ENCODE measurements at places on chromosomes 2 and 18. TPM values are rescaled to one million over a fixed set of nuclear protein-coding genes. Genes with fewer than 3 reads are reported as not detected.

The HSBP1L1 gene
- not detected for total RNA-seq

The FSIP2 gene
- total RNA-seq = 3.8 TPM

The C2orf81 gene
- total RNA-seq = 4.6 TPM

The AFF3 gene
- total RNA-seq = 5.9 TPM

The ZNF407 gene
- 10.4 TPM for total RNA-seq

The HES6 gene
- 76.3 TPM for total RNA-seq

The DLGAP1 gene
- 59.5 TPM for total RNA-seq

The CYRIA gene
- 3.9 TPM for total RNA-seq

GRCh38 chr2:63735263-63735662 lies 106.4 kb upstream of the UGP2 start:
- no peak overlapping the region for H3K27ac ChIP-seq
- H3K27me3 ChIP-seq = no peaks in the 10 kb centered on the region
- H3K4me3 ChIP-seq = no peak overlapping the region
- no peak for DNase-seq

GRCh38 chr2:148540022-148540421 lies 104.5 kb upstream of the EPC2 start:
- no peak for DNase-seq
- H3K4me1 ChIP-seq = no peaks in the 10 kb centered on the region
- no peak overlapping the region for H3K4me3 ChIP-seq
- H3K36me3 ChIP-seq = no peaks in the 10 kb centered on the region

DNA sequence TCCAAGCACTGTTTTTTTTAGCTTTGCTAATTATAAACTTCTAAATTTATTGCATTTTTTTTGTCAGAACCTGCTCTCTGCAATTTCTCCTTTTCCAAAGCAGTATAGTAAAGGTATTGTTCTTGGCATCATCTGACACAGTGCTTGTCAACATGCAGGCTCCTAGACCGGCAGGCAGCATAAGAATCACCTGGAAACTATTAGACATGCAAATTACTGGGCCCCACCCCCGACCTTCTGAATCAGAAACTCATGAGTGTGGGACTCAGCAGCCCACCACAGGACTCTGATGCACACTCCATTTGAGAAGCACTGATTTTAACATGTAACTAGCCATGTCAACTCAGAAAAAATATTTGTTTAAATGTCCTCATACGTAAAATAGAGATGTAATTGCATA lies 551.1 kb upstream of the CELF4 start:
- no peaks in the 10 kb centered on the region for H3K4me1 ChIP-seq
- H3K36me3 ChIP-seq = no peaks in the 10 kb centered on the region
- H3K4me3 ChIP-seq = no peak overlapping the region

DNA sequence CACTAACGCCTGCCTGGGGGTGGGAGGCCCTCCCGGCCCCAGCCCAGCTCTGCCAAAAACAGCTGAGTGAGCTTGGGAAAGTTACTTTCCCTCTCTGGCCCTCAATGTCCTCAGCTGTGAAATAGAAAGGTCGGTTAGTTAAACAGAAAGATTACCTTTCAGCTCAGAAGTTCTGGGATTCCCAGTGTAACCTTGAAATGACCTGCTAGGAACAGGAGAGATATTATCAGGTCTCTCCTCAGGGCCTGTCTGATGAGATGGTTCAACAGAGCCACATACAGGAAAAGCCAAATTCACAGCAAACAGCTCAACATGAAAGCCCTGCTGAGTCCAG lies 68.8 kb downstream of the LBH start:
- no peak for DNase-seq
- no peaks in the 10 kb centered on the region for H3K27me3 ChIP-seq
- H3K36me3 ChIP-seq = no peaks in the 10 kb centered on the region
- no peak overlapping the region for H3K4me3 ChIP-seq

DNA sequence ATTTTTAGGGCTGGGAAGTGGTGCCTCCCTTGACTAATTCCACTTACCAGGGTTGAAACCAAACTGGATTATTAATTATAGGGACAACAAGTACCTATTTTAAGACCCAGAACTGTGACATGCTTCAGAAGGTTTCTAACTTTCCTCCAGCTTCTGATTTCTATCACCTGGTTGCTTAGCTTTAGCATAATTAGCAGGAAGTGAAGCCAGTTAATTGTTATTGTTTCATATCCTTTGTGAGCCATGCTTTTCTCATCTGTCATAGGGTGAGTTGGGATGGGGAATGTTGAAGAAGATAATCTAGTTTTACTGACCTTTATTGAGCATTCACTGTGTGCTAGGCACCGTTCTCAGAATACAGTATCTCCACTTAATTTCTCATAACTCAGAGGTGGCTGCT lies 3.2 kb downstream of the YPEL5 start:
- H3K4me1 ChIP-seq = peaks cover 33% of the 10 kb centered on the region
- no peaks in the 10 kb centered on the region for H3K36me3 ChIP-seq
- peak overlapping the region; percentile 55 for H3K4me3 ChIP-seq
- H3K27me3 ChIP-seq = peaks cover 8% of the 10 kb centered on the region

- no peaks in the 10 kb centered on the region for H3K36me3 ChIP-seq
- peak overlapping the region; percentile 53 for H3K4me3 ChIP-seq
- peaks cover 64% of the 10 kb centered on the region for H3K27me3 ChIP-seq
- H3K4me1 ChIP-seq = peaks cover 44% of the 10 kb centered on the region
- peak; percentile 60 for DNase-seq
- H3K27ac ChIP-seq = no peak overlapping the region
Observed at GRCh38 chr18:78978349-78979055, 1.1 kb upstream of the SALL3 start.

DNA sequence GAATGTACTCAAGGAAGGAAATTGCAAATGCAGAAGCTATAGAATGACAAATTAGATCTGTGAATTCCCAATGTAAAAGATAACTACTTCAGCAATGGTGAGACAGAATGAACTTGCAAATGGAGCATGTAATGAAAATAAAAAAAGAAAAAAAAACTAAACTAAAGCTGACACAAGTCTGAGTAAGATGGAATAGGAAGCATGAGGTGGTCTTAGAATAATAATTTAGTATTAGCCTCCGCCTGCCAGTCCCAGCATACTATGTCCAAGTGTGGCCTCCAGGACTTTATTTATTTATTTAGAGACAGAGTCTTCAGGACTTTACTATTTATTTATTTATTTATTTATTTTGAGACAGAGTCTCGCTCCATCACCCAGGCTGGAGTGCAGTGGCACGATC lies 37.4 kb upstream of the SLC39A10 start:
- peaks cover 40% of the 10 kb centered on the region for H3K4me1 ChIP-seq
- no peaks in the 10 kb centered on the region for H3K27me3 ChIP-seq
- no peak overlapping the region for H3K27ac ChIP-seq
- DNase-seq = no peak

DNA sequence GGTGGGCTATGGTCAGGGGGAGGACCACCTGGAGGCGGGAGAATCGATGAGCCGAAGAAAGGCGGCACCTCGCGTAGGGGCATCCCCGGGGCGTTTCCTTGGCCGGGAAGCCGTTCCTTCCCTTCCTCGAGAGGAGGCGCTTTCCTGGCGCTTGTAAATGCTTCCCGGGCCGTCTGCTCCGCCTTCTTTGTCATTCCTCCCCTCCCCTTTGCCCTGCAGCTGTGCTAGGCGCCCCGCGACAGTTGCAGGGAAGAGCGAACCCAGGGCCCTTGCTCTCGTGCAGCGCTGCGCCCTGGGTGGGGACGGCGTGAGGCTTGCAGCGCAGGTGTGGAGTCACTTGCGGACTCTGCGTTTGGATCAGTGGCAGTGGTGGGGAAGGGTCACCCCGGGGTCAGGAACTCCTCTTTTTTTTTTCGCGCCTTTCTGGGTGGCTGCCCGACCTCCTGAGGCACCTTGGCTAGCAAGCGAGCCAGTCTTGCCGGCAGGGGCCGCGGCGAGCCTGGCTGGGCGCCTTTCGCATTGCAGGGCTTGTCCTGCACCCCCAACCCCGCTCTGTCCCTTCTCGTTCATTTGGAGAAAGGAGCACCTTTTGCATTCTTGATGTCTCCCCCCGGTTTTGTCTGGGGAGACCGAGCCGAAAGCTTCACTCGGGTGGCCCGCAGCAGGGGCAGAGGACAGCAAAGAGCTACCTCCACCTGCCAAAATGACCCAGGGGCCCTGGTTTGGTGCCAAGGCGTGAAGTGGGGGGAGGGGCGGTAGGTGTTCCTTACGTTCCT lies 858 bp downstream of the KCNS3 start:
- H3K36me3 ChIP-seq = peaks cover 5% of the 10 kb centered on the region
- peaks cover 36% of the 10 kb centered on the region for H3K4me1 ChIP-seq
- peak; percentile 96 for DNase-seq
- peaks cover 30% of the 10 kb centered on the region for H3K27me3 ChIP-seq

DNA sequence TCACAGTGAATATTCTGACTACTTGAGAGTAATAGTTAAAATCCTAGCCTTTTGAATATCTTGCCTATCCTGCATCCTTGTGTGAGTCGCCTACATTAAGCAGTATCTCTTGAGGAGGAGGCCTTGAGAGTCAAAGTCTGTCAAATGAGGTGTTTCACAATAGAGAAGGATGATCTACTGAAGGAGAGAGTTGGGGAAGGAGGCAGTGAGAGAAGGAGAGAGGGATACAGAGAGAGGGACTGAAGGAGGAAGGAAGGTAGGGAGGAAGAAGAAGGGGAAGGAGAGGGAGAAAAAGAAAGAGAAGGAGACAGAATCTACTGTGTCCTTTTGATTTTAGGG lies 123.6 kb upstream of the CYP26B1 start:
- no peak overlapping the region for H3K4me3 ChIP-seq
- no peaks in the 10 kb centered on the region for H3K27me3 ChIP-seq
- no peak overlapping the region for H3K27ac ChIP-seq

DNA sequence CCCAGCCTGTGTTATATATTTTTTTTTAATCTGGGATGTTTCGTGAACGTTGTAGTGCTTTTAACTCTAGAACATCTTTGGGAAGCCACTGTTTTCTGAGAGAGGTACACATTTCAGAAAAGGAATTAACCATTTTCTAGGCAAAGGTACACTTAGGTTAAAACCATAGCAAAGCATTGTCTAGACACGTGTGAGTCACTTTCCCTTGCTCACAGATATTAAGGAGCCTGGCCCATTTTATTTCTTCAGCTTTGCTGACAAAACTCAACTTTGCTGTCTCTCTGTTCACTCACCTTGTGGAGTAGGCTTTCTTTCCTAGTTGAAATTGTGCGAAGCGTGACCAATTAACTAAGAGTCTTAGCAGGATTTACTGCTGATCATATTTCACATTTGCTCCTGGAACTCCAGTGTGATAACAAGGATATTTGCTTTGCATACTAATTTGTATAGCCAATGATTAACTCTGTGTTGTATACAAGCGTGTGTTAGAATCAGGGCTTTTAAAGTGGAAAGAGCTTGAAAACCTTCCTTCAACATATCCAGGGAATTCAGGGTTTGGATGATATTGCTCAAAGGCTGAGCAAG lies 215.0 kb upstream of the AGAP1 start:
- no peak overlapping the region for H3K27ac ChIP-seq
- peaks cover 5% of the 10 kb centered on the region for H3K4me1 ChIP-seq
- no peak overlapping the region for H3K4me3 ChIP-seq
- no peaks in the 10 kb centered on the region for H3K27me3 ChIP-seq

All from GM23338 (cell line).